ENCODE measurements at places on chromosomes 3 and 15.

DNA sequence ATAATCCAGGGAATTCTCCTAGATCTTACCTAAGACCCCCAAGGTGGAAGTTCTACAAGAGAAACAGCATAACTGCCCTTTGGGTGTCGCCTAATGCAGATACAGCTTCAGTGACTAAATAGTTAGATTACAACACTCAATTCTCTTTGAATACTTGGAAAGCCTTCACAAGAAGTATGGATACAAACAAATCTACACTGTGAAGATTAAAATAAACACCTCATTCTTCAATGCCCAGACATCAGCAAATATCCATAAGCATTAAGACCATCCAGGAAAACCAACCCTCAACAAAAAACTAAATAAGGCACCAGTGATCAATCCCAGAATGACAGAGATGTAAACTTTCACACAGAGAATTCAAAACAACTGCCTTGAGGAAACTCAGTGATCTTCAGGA, 963.2 kb downstream of the PLOD2 start:
- DNase-seq: no peak

GRCh38 chr15:73485372-73485771, 42.4 kb downstream of the REC114 start:
- no peak for DNase-seq

DNA sequence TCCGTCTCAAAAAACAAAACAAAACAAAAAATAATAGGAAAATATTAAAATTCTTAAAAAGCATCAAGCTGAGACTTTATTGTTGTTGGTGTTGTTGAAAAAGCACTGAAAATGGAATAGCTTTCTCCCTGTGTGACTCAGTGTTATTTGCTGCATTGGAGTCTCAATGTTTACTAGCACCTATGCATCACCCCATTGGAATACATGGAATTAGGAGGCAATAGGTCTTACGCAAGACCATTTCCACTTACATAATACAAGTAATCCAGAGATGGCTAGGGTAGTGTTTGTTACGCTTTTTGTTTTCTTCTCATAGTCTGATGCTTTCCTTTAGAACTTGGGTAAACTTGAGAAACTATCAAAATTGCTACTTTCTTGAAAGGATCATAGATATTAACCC, 15.2 kb downstream of the GXYLT2 start:
- no peak for DNase-seq

DNA sequence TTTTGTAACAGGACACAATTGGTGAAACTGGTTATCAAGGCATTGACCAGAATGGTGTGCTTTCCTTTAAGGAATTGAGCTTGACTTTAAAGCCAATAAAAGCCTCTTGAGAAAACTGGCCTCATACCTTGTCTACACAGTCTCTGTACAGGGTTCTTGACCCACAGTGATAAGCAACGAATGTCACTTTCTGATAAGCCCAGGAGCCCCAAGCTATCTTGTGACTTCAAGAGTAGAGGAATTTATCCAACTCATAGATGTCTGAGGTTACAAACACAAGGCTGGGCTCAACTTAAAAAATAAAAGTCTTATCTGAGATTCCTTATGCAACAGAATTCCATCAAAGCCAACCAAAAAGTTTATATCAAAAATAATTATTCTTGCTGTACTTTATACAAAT, 212.1 kb downstream of the GBE1 start:
- no peak for DNase-seq

GRCh38 chr3:175346573-175347356, 487.6 kb downstream of the NAALADL2 start:
- peak; percentile 84 for DNase-seq

DNA sequence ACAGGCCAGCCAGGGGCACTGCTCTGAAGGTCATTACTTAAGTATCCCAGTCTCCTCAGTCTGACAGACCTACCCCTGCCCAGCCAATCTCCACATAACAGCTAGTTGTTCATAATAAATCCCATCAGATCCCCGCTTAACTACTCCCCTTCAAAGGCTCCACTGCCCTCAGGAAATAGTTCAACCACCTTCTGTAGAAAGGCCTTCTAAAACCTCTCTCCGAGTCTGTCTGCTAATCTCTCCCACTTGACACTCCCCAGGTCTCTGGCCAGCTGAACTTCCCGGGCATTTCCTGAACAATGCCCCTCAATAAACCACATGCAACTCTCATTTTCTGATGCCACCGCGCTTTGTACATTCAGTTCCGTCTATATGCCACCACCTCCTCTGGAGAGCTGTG, 6.0 kb downstream of the PRC1 start:
- DNase-seq: no peak

DNA sequence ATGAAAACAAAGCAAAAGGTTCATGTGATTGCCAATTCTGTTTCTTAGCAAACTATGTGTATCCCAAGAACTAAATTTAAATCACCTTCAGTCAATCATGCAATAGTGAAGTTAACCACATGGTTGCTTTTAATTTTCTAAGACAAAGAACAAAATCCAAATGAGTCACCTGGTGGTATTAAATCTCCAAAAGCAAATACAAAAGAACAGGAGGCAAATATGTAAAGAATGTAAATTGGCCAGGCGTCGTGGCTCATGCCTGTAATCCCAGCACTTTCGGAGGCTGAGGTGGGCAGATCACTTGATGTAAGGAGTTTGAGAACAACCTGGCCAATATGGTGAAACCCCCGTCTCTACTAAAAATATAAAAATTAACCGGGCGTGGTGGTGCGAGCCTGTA, 54.2 kb upstream of the PIK3R4 start:
- peak; percentile 46 for DNase-seq

GRCh38 chr15:33101036-33101435, 93.5 kb downstream of the FMN1 start:
- DNase-seq: no peak

GRCh38 chr15:75732177-75732808, 19.6 kb upstream of the CSPG4 start:
- no peak for DNase-seq

DNA sequence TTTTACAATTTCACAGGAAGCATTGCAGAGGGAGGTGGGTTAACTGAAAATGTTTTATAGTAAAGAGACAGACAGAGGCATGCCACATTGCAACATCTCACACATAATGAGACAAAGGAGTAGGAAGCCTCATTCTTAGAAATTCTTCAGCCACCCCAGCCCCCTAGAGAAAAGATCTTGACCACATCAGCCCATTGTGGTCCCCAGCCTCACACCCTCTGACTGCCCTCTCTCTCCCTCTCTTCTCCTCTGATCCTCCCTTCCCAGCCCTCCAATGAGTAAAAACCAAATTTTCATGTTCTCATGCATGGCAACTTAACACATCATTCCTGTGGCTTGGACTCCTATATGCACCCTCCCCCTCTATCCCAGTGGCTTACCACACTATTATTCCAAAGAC, 174.1 kb downstream of the UACA start:
- no peak for DNase-seq

DNA sequence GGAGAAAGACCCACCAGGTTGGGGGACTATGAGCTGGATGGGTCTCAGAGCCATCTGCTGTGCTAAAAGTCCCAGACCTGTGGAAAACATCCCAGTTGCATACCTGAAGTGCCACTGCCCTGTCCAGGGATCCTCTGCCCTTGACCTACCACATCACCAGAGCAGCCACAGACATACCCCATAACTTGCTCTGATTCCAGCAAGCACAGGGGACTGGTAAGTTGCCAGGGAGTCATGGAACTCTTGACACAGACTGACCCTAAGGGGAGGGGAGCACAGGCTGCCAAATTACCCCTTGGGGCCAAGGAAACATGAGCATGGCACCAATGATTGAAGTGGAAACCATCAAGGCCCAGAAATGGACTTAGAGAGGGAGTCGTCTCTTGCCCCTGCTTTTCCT, 1335.1 kb upstream of the ALCAM start:
- no peak for DNase-seq

GRCh38 chr15:65183865-65184159, 1.3 kb downstream of the CLPX start:
- no peak for DNase-seq

GRCh38 chr3:195160908-195161434, 110.0 kb downstream of the XXYLT1 start:
- DNase-seq: no peak

- DNase-seq: no peak
Observed at GRCh38 chr3:175479800-175480199, 620.7 kb downstream of the NAALADL2 start.

DNA sequence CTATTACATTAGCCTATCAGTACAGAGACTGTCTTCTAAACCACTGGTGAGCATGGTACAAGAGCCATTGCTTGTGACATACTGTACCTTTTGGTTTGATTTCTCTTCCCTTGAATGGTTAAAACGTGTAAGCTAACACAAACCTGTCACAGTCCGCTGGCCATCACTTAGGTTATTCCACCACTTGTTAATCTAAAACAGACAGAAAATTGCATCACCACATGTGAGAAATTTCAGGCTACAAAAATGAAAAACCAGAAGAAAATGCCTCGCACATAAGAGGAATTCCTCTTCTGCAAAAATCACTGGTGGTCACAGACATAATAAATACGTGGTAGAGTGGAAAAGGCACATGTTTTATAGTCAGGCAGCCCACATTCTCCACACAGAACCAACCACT, 22.1 kb downstream of the PARL start:
- DNase-seq: no peak

- no peak for DNase-seq
Observed at GRCh38 chr3:179348325-179349013, 960 bp downstream of the MFN1 start.

- DNase-seq: no peak
Observed at GRCh38 chr3:168707900-168708299, 612.2 kb upstream of the GOLIM4 start.

DNA sequence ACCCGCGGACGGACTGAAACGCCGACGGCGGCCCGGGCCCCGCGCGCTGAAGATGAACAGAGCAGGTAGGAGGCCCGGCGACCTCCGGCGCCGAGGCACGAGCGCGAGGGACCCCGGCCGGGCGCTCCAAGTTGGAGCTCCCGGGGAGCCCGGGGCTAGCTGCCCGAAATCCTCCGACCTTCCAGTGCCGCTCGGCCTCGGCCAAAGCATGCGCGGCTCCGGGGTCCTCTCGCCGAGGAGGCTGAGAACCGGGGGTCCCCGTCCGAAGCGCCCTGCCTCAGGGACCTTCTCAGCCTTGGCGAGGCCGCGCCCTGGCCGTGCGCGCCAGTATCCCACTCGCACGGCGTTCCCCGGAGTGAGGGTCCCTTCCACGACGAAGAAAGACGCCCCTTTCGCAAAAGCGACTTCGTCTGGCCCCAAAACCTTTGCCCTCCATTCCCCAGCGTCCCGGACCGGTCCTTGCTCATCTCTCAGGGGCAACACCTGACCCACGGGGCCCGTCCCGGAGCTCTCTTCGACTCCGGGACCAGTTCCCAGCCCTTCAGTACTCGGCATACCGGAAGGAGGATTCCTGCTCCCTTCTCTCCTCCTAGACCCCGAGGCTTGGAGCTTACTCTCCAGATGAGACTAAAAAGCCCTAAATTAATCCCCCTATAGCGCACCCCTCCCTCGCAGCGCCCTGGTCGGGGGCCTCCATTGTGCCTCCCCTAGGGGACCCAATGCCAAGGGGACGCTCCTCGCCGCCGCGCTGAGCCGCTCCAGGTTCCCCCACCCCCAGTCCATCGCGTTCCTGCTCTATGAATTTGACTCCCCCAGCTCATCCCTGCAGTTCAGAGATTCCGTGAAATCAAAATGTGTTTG, 7.7 kb upstream of the FGD5 start:
- DNase-seq: no peak

DNA sequence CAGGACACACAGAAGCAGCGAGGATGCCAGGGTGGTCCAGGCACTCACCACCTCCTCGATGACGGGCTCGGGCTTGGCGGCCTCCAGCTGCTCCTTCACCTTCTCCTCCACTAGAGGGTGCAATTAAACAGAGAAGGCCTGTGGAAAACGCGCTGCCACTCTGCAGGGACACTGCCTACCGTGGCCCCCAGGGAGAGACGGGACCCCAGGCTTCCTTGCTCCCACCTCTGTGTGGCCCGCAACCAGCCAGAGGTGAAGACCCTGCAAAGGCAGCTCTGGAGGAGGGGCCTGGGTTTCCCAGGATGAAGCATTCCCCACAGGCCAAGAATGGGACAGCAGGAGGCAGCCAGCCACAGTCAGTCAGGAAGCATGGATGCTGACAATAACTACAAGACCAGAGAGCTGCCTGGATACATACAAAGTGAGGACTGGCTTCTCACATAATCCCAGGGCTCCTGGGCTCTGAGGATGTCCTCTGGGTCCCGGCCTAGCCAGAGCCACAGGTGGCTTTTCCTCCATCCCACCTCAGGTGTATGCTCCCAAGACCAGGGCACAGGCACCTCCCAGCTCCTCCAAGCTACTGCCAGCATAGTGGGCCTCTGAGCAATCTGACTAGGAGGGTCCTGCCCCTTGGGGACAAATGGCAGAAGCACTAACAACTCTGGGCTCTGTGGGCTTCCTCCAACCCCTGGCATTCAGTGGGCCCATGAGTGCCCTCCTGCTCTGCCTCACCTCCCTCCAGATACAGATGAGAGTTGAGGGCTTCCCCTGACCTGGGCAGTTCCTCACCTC, 46.2 kb downstream of the PTH1R start:
- no peak for DNase-seq

DNA sequence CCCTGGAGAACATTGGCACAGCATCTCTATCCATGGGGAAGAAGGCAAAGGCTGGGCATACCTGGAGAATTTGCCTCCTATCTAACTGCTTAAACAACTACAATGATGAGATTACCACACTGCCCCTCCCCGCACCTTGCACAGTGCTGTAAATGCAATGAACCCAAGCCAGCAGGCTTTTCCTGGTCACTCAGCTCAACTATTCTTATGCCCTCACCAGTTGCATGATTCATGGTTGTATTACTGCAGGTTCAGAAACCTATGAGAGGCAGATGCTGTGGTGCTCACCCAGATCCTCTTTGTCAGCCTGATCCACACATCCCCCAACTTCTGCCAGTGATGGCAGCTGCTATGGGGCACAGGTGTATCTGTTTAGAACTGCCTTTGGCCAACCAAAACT, 77.7 kb upstream of the STAC start:
- no peak for DNase-seq

DNA sequence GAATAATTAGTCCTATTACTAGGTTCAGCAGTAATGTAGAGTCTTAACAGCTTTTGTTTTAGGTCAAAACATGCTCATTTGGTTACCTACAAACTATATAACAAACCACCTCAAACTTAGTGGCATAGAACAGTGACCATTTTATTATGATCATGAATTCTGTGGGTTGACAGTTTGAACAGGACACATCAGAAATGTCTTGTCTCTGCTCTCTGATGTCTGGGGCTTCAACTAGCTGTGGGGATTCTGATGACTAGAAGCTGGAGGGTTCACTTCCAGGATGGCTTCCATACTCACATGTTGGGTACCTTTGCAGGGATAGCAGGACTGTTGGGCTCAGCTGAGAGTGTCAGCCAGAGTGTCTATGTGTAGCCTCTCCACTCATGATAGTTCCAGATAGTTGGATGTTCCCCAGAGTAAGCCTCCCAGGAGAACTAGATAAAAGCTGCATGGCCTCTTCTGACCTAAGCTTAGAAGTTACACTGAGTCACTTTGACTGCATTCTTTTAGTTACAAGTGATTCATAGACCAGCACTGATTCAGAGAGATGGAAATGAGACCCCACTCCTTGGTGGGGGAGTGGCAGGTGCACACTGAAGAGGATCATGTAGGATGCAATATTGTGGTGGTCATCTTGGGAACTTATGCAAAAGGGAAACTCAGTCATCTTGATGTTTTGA, 32.6 kb downstream of the PLCL2 start:
- no peak for DNase-seq
